ENCODE measurements at places on chromosomes 11 and 22.

DNA sequence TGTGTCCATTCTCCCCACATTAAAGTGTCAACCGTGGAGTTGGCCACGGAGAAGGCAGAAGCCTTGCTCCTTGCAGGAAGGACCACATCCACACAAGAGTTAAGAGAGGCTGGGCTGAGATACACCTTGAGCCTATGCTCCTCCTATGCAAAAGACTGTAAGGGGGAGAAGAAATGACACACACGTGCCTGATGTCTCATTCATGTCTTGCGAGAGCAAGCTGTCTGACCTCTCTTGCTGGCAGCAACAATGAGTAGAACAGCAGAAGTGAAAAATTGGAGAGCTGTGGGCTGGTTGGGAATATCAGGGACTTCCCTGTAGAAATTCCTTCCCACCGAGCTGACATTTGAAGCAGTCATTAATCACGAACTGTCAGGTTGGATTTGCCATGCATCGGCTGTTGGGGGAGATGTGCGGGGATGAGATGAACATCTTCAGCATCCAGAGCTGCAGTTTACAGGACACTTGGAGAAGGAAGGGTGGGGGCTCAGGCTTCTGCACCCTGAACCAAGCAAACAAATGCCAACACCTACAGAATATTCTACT lies 139.3 kb downstream of the MYO18B start:
- no peak for DNase-seq

DNA sequence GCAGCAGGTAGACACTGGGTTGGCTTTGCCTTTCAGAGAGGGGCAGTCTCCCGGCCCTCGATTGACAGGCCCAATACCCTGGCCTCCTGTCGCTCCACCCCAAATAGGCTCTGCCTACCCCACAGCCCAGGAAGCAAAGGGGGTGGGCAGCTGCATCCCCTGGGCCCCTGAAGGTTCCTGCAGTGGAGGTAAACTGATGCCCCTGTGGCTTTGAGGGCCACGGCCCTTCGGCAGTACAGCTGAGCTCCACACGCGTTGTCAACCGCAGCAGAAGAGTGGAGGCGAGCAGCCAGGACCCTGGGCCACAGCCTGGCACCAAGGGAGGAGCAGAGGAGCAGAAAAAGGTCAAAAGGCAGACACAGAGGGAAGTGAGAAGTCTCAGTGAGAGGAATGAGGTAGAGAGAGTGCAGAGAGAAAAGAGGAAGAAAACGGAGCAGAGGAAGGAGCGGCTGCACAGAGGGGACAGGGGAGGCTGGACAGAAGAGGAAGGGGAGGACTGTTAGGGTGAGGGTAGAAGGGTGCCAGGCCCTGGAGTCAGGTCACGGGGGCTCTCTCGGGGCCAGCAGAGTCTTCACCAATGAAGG lies 64.0 kb downstream of the SLC22A12 start:
- DNase-seq: no peak

GRCh38 chr11:89490602-89490980 lies 584 bp downstream of the NOX4 start:
- no peak for DNase-seq

- DNase-seq: no peak
Measured at GRCh38 chr11:76280151-76280881, 74.0 kb upstream of the WNT11 start.

DNA sequence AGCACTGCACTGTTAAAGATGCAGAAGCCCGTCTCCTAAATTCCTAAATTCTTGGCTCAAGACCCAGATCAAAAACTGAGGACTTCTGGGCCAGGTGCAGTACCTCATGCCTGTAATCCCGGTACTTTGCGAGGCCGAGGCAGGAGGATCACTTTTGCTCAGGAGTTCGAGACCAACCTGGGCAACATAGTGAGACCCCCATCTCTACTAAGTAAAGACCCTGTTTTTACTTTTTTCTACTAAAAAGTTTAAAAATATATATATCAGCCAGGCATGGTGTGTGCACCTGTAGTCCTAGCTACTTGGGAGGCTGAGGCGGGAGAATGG lies 29.7 kb downstream of the PDGFB start:
- DNase-seq: no peak

DNA sequence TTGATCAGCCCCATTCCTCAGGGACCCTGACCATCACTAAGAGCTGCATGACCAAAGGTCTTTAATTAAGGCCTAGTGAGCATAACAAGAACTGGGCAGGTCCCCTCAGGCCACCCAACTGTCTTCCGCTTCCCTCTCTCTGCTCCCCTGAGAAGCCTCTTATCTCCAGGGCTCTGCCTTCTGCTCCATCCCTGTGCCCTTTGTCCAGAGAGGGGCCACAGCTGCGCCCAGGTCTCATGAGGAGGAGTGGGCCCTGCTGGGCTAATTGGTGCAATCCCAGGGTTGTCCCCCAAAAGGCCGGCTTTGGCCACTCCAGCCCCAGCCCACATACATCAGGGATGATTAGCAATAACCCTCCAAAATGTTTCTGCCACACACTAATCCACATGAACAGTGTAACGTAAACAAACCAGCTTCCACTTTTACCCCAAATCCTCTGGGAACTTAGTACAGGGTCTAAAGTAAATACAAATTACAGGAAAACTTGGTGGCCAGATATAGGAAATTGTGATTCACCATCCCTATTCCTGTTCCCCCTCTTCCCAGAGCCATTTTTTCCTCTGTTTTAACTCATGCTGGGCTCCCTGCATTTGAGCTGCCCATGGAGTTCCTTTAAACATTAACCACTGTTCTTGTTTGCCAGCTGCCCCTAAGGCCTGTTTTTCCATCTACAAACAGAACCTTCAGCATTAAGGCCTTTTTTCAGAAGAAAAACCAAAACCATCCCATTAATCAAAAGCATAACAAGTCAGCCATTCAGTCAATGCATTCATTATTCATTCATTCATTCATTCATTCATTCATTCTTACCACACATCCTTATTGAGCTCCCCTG lies 34.6 kb upstream of the CAVIN3 start:
- DNase-seq: no peak

GRCh38 chr11:75273411-75274391 lies 33.1 kb downstream of the TPBGL start:
- no peak for DNase-seq

DNA sequence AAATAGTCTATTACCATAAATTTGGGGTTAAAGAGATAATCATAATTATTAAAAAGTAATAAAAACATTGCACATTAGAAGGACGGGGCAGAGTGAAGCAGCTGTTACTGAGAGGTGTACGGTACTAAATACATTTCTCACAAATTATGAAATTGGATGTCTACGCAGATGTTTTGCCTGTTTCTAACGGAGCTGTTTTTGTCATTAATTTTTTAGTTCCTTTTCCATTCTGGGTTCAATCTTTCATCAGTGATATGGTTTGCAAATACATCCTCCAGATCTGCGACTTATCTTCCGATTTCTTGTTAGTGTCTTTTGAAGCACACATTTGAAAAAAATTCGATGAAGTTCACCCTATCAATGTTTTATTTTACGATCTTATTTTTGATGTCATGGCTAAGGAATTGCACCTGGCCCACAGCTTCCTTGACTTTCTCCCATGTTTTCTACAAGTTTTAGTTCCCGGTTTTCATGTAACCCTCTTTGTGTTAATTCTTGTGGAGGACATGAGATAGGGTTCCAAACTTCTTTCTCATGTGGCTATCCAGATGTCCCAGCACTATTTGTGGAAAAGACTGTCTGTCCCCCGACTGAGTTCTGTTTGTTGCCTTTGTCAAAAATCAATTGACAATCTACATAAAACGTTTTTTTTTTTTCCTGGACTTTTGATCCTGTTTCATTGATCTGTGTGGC lies 21.3 kb upstream of the KRTAP5-6 start:
- no peak for DNase-seq

- DNase-seq: no peak
Measured at GRCh38 chr11:115695677-115696364, 191.6 kb upstream of the CADM1 start.

DNA sequence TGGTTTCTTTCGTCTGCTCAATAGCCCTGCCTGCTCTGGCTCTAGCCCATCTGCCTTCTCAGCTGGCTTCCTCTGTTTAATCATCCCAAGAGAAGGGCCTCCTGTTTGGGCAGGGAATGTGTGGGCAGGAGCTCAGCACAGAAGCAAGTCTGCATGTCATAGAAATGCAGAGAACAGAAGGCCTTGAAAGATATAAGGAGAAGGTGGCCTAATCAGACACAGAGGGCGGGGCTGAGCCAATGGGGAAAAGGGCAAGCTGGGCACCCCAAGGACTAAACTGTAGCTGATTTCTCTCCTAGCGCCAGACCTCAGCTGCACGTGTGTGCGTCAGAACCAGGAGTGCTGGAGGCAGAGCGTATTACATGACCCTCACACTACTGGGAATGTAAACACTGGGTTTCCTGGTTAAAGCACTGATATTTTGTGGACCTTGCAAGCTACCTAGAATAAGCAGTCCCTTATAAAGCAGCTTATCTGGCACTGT lies 7.6 kb upstream of the CCKBR start:
- DNase-seq: no peak

- DNase-seq: no peak
Measured at GRCh38 chr22:50206599-50206998, 5.8 kb downstream of the SELENOO start.

GRCh38 chr11:134537296-134537695 lies 125.3 kb upstream of the B3GAT1 start:
- no peak for DNase-seq

DNA sequence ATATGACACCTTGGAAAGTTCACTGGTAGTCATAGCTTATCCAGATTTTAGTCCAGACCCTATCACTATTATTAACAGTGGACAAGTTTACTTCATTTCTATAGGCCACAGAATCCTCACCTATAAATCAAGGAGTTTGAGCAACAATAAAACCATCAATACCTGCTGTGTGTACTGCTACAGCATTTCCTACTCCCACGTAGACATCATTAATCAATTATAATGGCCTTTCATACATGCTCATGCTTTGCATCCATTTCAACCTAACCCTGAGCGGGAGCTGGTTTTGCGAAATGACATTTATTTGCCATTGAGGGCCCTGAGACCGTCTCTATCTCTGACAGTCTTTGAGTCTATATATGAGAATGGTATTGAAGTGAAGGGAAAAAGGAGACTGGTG lies 312.3 kb downstream of the FAT3 start:
- no peak for DNase-seq

DNA sequence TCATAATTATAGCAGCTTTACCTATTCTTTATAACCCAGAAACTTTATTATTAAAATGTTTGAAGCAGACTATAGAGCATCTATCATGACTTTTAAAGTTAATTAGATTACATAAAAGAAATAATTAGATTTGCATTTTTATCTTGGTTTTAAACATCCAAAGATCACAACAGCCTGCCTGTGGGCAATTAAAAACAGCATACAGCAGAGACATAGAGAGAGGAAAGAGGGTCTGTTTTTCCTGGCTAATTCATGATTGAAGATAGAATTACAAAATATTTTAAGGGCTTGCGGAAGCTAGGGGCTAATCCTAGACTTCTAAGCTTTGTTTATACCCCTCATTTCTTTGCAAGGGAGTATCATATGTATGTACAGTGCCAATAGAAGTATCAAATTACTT lies 178.1 kb downstream of the SOX6 start:
- no peak for DNase-seq

DNA sequence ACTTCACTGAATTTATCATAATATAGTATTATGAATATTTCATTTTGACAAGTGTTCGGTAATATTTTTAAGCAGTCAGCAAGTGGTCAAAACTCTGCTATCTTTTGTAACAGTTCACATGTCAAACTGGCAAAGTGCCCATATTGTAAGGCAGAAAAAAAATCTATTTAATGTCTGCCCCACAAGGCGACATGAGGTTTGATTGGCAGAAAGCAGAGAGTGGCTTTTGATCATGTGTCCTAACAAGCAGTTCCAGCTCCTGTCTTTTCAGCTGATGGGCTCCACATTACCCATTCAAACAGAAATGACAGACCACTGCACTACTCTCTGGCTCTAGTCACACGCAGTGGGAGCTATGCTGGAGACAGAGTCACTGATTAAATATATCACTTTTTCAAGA lies 59.0 kb downstream of the SOX6 start:
- no peak for DNase-seq

DNA sequence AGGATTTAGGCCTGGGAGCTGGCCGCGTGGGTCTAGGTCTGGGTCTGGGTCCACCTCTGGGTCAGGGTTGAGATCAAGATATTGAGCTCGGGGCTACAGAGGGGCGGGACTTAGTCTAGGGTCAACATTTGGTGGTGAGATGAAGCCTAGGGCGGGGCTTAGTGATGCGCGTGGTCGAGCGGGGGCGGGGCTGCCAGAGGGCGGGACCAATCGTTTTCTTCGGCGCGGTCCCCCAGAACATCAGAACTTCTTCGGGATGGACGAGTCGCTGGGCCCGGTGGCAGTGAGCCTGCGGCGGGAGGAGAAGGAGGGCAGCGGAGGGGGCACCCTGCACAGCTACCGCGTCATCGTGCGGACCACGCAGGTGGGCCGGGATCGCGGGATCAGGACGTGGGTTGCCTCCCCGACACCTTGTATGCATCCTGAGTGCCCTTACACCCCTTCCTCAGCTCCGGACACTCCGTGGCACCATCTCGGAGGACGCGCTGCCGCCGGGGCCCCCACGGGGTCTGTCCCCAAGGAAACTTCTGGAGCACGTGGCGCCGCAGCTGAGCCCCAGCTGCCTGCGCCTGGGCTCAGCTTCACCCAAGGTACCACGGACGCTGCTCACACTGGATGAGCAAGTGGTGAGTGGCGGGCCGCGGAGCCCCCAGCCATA lies 4.2 kb downstream of the SIPA1 start:
- no peak for DNase-seq
